ENCODE measurements at places on chromosomes 4 and X. TPM values are rescaled to one million over a fixed set of nuclear protein-coding genes. Genes with fewer than 3 reads are reported as not detected.

- DNase-seq, result peak; percentile 53
These were observed 72.2 kb upstream of the KLF3 start for GRCh38 chr4:38591617-38592337.

TBX22 gene
- not detected for total RNA-seq

ADH1A gene
- total RNA-seq, result not detected

P2RY10 gene
- 0.62 TPM for total RNA-seq
